ENCODE measurements at places on chromosomes 5 and 9. TPM values are rescaled to one million over a fixed set of nuclear protein-coding genes. Genes with fewer than 3 reads are reported as not detected.

FYB1 gene
- total RNA-seq, result not detected

C9orf50 gene
- not detected for total RNA-seq

HK3 gene
- not detected for total RNA-seq

SPATA6L gene
- 3.1 TPM for total RNA-seq

DNA sequence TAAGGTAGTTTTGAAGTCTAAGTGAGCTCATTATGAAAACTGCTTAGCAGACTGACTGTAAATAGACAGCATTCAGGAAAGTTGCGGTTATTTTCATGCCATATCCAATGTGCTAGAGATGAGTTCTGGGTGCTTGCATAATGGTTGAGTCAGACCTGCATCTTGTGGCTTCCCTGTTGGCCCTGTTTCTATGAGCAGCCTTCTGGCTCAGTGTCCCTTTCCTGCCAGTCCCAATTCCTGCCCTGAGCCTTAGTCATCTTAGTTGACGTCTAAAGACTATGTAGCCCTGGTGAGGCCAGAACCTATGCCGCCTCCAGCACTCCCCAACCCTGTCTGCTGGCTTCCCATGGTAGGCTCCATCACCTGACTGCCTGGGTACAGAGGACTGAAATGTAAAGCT is 76.3 kb upstream of the TNFSF8 start:
- peak; percentile 84 for DNase-seq

GRCh38 chr9:116152390-116152789 is 1.2 kb upstream of the PAPPA start:
- DNase-seq, result no peak

DNA sequence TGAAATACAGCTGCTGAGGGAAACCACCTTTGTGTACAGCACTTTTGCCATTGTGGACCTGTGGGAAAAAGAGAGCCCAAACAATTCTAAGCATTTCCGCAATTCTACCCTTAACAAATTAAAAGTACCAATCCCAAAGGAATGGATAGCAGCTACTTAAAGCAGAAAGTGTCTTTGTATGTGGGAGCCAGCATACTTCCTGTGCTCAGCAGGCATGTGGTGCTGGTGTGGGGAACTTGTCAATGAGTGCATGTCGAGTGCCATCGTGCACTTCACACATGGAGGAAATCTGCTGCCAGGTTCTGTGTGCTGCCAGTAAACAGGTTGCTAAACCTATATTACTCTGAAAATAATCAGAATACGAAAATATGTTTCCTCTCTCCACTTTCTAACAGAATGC is 399.0 kb downstream of the LRRC70 start:
- DNase-seq, result no peak

GRCh38 chr5:56493766-56494165 is 260.6 kb upstream of the ANKRD55 start:
- DNase-seq, result no peak

DNA sequence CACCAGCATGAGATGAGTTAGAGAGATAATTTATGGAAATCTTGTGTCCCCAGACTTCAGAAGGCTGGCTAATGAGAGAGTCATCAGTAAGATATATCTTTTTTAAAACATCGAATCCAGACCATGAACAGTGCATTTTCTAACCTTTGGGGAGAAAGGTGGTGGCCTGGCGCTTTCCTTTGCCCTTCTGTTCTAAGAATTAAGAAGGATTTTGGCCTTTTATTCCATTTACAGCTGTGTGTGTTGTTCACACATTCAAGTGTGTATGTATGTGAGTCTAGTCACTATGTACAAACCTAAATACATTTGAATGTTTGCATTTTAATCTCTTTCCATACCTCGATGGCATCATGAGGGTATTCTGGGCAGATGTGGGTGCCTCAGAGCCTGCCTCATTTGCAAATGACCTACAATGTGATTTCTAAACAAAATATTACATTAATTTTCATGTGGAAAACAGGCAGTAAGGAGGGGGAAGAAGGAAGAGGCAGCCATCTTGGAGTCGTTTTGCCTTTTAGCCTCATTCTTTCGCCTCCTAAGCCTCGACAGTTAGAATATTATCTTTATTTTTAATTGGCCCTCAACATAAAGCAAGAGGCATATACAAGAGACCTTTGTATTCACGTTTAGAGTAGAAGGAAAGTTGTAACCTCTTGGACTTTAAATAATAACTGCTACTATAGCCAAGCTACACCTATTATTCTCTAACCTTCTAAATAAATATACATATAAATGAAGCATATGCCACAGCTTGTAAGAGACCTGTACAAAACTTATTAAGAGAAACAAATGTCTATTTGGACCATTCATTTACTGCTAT is 125.3 kb upstream of the TMEM161B start:
- DNase-seq, result no peak

DNA sequence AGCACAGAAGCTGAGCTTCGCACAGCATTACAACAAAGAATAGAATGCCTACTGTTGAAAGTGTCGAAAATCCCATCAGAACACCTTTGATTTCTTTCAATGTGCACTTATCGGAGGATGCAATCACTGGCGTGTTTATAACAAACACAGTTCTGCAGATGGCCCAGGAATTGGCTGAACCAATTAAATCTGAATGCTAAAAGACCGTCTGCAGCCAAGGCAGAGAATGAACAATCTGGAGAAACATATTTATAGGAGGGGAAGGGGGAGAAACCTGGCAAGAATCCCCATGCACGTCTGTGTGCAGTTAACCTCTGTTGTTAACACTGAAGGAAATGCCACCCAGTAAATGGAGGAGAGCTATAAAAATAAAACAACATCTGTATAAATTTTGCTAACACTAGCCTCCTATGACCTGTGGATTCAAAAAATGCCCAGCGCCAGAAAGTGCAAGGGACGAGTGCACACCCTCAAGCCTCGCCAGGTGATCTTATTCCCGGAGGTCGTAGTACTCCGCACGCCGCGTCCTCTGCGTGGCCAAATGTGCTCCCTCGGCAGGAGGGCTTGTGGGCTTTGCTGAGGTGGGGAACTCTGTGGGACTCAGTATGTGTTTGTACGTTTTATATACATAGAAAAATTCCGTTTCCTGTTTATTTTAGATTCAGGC is 56.8 kb downstream of the PTCH1 start:
- no peak for DNase-seq

DNA sequence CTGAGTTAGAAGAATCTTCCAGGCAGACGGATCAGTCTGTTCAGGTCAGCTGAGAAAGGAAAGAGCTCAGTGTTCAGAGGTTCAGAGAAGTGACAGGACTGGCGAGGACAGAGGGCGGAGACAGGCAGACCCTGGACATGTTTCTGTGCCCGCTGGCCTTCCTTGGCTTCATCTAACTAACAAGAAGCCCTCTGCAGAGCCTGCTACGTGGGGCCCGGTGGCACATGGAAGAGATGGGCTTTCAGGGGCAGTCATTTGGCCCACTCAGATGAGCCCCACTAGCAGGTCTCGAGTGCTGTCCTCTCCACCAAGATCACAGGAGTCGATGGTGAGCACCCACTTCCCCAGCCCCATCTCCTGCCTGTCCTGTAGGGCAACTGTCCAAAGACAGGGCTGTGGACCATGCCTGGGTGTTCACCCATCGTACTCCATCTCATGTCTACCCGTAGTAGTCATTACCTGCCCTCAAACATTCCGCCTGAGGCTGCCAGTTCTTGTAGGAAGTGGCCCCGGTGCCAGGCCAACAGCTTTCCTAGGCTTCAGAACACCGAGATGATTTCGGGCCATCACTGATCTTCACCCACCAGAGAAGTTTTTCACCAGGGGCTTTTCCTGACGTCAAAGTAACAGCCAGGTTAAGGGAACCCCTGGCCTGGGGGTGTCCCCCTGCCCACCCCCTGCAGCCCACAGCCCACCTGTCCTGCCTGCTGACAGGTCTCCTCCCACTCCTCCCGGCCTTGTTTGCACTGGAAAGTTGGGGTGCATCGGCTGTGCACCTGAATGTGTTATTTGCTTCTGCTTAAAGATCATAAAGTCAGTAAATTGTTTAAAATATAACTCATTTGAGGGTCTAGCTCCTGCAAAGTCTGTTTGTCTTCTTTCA is 14.0 kb downstream of the IRX2 start:
- DNase-seq, result no peak

- no peak for DNase-seq
Measured at GRCh38 chr5:132687995-132688394, 14.2 kb downstream of the IL4 start.

DNA sequence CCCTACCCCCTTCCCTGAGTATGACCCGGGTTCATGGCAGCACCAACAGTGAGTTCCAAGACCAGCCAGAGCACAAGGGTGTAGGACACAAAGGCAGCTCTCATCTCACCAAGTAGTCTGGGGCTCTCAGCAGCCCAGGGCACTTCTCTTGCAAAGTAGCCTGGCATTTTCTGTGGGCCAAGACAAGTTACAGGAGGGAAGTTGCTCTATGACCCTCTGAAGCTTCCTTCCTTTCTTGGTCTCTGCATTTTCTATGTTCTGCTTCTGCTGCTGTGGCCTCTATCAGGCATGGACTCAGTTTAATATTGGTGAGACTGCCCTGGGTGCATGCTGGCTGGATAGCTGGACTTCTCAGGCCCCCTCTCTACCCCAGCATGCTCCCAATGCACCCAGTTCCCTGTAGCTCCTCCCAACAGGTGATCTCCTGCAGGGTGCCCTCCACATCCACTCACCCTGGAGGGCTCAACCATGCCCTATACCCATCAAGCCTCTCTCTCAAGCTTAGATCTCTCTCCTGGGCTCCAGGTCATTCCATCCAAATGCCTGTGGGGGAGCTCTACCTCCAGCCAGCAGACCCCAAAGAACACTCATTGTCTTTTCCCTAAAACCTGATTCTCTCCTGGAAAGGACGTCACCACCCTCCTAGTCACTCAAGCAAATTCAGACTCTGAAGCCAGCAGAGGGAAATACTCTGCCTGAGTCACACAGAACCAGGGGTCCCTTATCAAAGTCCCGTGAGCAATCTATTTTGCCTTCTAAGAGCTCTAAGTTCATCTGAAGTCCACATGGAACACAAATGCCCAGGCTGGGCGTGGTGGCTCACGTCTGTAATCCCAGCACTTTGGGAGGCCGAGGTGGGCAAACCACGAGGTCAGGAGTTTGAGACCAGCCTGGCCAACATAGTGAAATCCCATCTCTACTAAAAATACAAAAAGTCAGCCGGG is 13.8 kb downstream of the TBC1D2 start:
- no peak for DNase-seq

- no peak for DNase-seq
Measured at GRCh38 chr9:132833550-132834121, 44.4 kb downstream of the AK8 start.

GRCh38 chr5:88967633-88968585 is 84.9 kb upstream of the MEF2C start:
- DNase-seq, result no peak

DNA sequence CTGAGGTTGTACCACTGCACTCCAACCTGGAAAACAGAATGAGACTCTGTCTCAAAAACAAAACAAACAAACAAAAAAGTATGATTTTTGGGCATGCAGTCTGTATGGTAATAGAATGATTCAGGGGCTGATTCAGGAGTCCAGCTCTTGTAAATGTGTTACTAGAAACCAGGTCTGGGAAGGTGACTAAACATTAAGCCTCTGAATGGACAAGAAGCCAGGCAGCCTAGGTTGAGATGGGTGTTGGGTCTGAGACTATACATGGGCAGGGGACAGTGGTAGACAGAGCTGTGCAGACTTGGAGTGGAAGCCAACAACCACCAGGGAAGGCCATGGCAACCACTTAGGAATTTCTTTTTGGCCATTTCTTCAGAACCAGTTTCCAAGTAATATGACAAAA is 64.9 kb upstream of the TLE1 start:
- DNase-seq, result no peak

- no peak for DNase-seq
Measured at GRCh38 chr5:159120446-159120845, 20.7 kb upstream of the EBF1 start.

GRCh38 chr5:135977375-135977928 is 22.7 kb upstream of the LECT2 start:
- peak; percentile 82 for DNase-seq

- no peak for DNase-seq
Measured at GRCh38 chr9:83698976-83699585, 8.7 kb downstream of the UBQLN1 start.

DNA sequence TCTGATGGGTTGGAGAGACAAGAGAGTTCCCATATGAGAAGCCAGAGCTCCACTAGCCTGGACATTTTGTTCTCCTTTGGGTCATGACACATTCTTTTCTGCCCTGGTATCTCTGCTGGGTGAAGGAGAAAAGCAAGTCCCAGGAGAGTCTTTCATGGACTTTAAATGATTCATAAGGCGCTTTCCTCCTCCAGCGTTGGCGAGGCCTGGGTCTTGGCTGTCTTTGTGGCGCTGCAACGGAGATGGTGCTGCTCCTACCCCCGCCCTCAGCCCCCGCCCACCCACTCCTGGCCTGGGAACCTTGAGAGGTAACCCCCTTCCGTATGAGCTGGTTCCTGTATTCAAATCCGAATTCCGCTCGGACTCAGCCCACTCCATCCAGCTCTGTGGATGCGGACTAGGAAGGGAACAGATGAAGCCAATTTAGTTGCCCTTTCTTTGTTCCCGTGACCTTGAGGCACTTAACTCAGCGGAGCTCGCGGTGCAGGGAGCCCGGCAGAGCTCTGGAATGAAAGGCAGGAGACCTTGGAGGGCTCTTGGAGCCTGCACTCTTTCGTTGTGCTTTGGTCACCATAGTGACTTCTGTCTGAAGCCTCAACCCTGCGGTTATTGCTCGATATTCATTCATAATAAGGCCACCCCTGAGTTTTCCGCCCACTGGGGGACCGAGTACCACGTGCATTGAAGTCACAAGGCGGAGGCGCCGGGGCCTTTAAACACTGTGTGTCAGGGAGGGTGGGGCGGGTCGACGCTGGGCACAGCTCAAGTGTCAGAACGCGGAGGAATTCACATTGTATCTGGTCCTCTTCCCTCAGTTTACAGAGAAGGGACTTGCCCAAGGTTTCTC is 14.0 kb upstream of the PWWP2A start:
- DNase-seq, result peak; percentile 42
